ENCODE measurements at places on chromosomes 13 and 19.
A peak's percentile ranks its signal among the peaks of the same experiment; 100 is the strongest.

- no peak for DNase-seq
- no peak overlapping the region for H3K27ac ChIP-seq
- H3K4me1 ChIP-seq: 0 out of 2 replicates have a peak, but pooled peaks cover 3% of the 10 kb centered on the region
Measured at GRCh38 chr19:14566712-14567077, 5.2 kb downstream of the NDUFB7 start.

GRCh38 chr13:62702502-62702901 lies 1286.9 kb upstream of the PCDH20 start:
- DNase-seq: no peak
- H3K4me3 ChIP-seq: no peak overlapping the region
- H3K27me3 ChIP-seq: no peaks in the 10 kb centered on the region
- H3K36me3 ChIP-seq: no peaks in the 10 kb centered on the region

DNA sequence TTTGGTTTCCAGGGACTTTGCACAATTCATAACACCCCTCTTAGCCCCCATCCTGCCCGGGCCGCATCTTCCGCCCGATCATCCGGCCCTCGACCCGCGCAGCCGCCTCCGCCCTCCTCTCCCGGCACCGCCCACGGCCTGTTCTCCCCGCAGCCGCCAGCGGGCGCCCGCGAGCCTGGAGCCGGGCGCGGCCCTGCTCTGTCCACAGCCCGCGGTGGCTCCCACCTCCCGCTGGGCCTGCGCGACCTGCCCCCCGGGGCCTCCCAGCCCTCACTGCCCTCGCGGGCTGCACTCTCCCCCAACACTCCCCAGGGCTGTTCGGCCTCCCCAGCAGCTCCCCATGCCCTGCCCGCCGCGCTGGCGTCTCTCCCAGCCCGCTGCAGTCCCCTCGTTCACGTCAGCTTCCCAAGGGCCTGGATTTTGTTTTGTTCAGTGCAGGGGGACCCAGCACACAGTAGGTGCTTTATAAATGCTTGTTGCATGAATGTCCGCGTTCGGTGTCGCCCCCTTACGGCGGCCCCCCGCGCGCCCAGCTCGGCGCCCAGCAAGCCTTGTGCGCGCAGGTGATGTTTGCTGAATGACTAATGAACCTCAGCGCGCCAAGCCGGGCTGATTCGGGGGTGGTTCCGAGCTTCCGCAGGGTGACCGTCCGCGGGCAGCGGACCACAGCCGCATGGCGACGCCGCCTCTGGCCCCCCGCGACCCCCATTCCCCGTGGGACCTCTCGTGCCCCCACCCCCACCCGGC lies 4.6 kb upstream of the APC2 start:
- H3K36me3 ChIP-seq: peaks cover 30% of the 10 kb centered on the region
- no peaks in the 10 kb centered on the region for H3K4me1 ChIP-seq
- H3K27ac ChIP-seq: no peak overlapping the region
- H3K27me3 ChIP-seq: peaks cover 1% of the 10 kb centered on the region

DNA sequence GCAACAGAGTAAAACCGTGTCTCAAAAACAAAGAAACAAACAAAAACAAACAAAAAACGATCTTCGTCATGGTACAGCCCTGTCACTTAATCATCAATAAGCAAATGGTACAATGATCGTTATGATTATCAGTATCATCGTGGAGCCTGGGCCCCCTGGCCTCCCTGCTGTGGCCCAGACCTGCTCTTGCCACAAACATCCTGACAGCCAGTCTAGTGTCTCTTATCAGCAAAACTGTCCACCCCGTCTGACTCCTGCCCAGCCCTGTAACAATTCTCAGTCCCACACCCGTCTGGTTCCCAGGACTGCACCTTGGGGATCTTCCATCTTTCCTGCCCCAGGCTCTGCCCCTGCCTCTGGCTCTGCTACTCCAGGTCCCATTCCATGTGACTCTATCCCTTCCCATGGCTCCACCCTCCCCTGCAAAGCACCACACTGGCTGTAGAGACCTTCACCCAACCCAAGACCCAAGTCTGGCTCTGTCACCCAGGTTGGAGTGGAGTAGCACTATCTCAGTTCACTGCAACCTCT lies 5.7 kb downstream of the ZNF653 start:
- H3K27ac ChIP-seq: no peak overlapping the region
- no peak for DNase-seq
- H3K27me3 ChIP-seq: no peaks in the 10 kb centered on the region

DNA sequence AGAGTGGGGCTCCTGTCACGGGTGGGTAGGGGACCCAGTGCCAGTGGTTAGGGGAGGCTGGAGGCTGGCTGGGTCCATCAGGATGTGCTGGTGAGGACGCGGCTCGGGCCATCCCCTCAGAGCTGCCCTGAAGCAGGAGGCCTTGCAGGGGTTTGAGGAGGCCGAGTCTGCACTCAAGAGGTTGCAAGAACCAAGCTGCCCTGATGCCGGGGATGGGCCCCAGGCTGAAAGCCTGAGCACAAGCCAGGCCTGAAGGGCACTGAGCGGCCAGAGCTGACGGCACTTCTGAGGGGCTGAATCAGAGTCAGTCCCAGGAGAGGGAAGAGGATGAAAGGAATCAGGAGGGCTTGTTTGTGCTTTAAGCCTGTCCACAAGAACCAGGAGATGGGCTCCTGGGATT lies 92.9 kb downstream of the RGCC start:
- DNase-seq: no peak
- H3K27me3 ChIP-seq: no peaks in the 10 kb centered on the region
- H3K4me3 ChIP-seq: no peak overlapping the region
- peaks cover 51% of the 10 kb centered on the region for H3K4me1 ChIP-seq
- no peak overlapping the region for H3K27ac ChIP-seq
- no peaks in the 10 kb centered on the region for H3K36me3 ChIP-seq

DNA sequence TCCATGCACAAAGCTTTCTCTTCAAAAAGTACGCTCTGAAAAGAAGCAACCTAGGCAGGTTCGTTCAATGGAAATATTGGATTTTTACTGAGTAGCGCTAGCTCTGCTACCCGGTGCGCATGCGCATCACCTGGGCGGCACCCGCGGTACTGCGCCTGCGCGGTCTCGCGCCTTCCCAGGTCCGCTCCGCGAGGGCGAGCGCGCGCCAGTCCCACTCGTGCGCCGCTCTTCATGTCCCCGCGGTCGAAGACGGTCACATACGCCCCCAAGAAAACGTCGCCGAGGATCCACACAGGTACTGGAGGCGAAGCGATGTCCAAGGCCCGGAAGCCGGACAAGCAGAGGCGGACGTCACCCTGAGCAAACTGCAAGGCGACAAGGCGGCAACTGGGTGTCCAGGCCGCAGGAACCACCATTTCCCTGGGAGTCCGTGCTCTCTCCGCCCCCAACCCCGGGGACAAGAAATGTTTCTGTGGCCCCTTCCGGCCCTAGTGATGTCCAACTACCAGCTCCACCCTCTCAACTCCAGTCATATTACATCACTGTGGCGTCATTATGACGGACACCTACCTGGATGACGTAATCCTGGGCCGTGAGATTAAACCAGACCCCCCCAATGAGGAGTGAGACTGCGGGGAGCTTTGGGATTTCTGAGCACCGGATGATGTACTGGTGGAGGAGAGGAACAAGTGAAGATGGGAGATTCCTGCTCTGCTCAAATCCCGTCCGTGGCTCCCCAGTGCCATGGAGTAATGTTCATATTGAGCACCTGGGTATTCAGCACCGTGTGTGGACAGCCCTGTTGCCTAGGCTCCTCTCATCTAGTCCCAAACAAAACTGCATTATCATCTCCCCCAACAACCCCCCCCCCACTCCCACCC lies 4.8 kb upstream of the KCNC3 start:
- H3K27ac ChIP-seq: no peak overlapping the region
- H3K4me3 ChIP-seq: peak overlapping the region; percentile 51
- H3K4me1 ChIP-seq: no peaks in the 10 kb centered on the region
- no peaks in the 10 kb centered on the region for H3K36me3 ChIP-seq
- H3K27me3 ChIP-seq: no peaks in the 10 kb centered on the region

- H3K36me3 ChIP-seq: no peaks in the 10 kb centered on the region
- no peak overlapping the region for H3K4me3 ChIP-seq
- no peaks in the 10 kb centered on the region for H3K4me1 ChIP-seq
- H3K27ac ChIP-seq: no peak overlapping the region
- no peak for DNase-seq
Measured at GRCh38 chr13:44697058-44697457, 120.9 kb upstream of the TSC22D1 start.

GRCh38 chr13:101530293-101530692 lies 77.8 kb downstream of the ITGBL1 start:
- no peaks in the 10 kb centered on the region for H3K27me3 ChIP-seq
- no peak overlapping the region for H3K4me3 ChIP-seq
- no peaks in the 10 kb centered on the region for H3K36me3 ChIP-seq
- H3K4me1 ChIP-seq: no peaks in the 10 kb centered on the region

GRCh38 chr13:44132710-44133109 lies 240.9 kb upstream of the SERP2 start:
- no peak overlapping the region for H3K4me3 ChIP-seq
- no peaks in the 10 kb centered on the region for H3K36me3 ChIP-seq
- H3K4me1 ChIP-seq: no peaks in the 10 kb centered on the region
- H3K27me3 ChIP-seq: peaks cover 2% of the 10 kb centered on the region
- no peak for DNase-seq
- no peak overlapping the region for H3K27ac ChIP-seq

- H3K4me3 ChIP-seq: no peak overlapping the region
- H3K27ac ChIP-seq: no peak overlapping the region
Measured at GRCh38 chr19:29372461-29372860, 153.3 kb upstream of the VSTM2B start.

DNA sequence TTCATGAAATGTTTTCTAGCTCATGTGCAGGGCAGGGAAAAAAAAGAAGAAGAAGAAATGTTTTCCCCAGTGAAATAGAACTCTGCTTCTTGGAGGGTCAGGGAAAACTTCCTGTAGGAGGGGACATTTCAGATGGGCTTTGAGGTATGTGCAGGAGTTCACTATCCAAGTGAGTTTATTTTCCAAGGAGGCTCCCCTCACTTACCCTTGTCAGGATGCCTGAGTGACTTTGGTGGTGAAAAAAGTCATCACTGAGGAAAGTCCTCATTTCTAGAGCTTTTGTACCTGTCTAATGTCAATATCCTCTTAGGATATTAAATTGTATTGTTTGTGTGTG lies 656 bp upstream of the C3 start:
- no peaks in the 10 kb centered on the region for H3K36me3 ChIP-seq
- peaks cover 8% of the 10 kb centered on the region for H3K27me3 ChIP-seq
- DNase-seq: no peak
- no peak overlapping the region for H3K4me3 ChIP-seq

- no peak overlapping the region for H3K27ac ChIP-seq
- H3K4me1 ChIP-seq: no peaks in the 10 kb centered on the region
- no peaks in the 10 kb centered on the region for H3K27me3 ChIP-seq
- DNase-seq: no peak
Measured at GRCh38 chr13:76446191-76446590, 440.0 kb downstream of the KCTD12 start.

DNA sequence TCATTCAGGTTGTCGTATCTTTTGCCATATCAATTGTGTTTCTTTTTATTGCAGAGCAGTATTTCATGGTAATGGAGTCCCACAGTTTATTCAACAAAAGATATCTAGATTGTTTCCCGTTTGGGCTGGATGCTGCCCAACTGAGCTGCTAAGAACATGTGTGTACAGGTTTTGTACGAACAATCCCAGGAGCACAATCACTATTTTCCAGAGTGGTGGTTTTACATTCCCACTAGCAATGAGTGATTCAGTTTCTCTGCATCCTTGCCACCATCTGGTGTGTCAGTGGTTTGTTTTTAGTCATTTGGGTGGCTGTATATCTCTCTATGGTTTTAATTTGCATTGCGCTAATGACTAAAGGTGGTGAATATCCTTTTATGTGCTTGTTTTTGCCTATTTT lies 52.7 kb upstream of the ZDHHC20 start:
- H3K27ac ChIP-seq: no peak overlapping the region
- no peaks in the 10 kb centered on the region for H3K4me1 ChIP-seq
- no peak overlapping the region for H3K4me3 ChIP-seq
- peaks cover 25% of the 10 kb centered on the region for H3K36me3 ChIP-seq
- no peaks in the 10 kb centered on the region for H3K27me3 ChIP-seq

DNA sequence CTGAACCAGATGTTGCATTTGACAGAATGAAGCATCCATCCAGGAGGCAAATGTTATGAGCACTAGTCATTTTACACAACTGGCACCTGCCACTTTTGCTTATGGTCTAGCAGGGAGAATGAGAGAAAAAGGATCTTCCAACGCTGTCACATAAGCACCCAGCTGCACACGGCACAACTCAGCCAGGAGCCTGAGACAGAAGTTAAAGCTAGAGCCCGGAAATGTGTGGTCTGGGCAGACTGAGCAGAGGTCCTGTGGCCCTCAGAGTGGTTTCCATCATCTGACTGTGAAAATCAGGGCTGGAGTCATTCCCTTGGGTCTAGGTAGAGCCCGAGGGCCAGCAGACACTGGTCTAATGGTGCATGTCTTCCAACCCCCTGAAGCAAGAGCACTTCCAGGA lies 78.4 kb upstream of the XPO4 start:
- H3K36me3 ChIP-seq: peaks cover 53% of the 10 kb centered on the region
- no peak overlapping the region for H3K4me3 ChIP-seq
- no peaks in the 10 kb centered on the region for H3K27me3 ChIP-seq
- H3K27ac ChIP-seq: no peak overlapping the region
- no peaks in the 10 kb centered on the region for H3K4me1 ChIP-seq
- DNase-seq: no peak

- no peaks in the 10 kb centered on the region for H3K36me3 ChIP-seq
- H3K4me3 ChIP-seq: no peak overlapping the region
- no peak overlapping the region for H3K27ac ChIP-seq
Measured at GRCh38 chr13:73683746-73684145, 450.5 kb downstream of the KLF12 start.

DNA sequence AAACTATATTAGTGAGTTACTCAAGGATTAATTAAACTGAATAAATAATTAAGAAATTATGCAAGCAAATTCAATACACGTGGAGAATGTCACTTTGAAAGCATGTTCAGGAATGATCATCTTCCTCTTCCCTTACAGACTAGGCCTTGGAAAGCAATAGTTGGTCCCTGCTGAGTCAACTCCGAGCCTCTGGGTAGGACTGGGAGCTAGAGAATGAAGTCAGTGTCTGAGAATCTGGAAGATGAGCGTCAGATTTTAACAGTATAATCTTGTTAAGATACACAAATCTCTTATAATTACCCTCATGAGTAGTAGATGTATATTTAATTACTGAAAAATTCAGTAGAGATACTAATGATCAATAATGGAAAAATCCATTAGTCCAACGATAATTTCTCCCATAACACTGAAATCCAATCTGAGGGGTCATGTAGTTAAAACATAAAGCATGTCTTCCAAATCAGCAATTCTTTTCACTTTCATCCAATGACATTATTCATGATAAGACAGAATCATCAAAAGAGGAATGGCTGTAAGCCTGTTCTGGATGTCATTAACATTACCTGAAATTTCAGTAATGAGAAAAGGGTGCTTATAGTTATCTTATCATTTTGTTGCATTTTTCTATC lies 423.0 kb downstream of the DCT start:
- no peak for DNase-seq
- H3K36me3 ChIP-seq: no peaks in the 10 kb centered on the region
- H3K4me3 ChIP-seq: no peak overlapping the region
- no peak overlapping the region for H3K27ac ChIP-seq

- H3K27ac ChIP-seq: no peak overlapping the region
- no peaks in the 10 kb centered on the region for H3K4me1 ChIP-seq
- no peak overlapping the region for H3K4me3 ChIP-seq
Measured at GRCh38 chr19:38543807-38544568, 73.8 kb downstream of the MAP4K1 start.
